Tibial artery (tissue), 4 donors: ENCODE measurements at places on chromosomes 7 and 10.

DNA sequence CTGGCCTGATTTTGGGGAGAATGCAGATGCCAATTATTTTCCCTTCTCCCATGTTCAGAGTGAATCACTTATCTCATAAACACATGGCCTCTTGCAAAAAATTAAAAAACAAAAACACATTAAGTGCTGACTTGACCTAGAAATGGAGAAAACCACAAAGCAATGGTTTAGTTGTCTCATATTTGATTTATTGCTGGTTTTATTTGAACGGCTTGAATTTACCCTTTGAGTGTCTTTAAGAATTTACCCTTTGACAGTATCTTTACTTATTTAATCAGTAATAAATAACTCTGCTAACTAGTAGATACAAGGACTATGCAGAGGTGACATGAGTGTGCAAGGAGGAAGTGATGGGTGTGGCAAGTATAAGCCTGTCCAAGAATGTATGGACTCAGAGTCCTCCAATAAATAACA, 68.1 kb upstream of the GSDME start:
- DNase-seq, result no peak

DNA sequence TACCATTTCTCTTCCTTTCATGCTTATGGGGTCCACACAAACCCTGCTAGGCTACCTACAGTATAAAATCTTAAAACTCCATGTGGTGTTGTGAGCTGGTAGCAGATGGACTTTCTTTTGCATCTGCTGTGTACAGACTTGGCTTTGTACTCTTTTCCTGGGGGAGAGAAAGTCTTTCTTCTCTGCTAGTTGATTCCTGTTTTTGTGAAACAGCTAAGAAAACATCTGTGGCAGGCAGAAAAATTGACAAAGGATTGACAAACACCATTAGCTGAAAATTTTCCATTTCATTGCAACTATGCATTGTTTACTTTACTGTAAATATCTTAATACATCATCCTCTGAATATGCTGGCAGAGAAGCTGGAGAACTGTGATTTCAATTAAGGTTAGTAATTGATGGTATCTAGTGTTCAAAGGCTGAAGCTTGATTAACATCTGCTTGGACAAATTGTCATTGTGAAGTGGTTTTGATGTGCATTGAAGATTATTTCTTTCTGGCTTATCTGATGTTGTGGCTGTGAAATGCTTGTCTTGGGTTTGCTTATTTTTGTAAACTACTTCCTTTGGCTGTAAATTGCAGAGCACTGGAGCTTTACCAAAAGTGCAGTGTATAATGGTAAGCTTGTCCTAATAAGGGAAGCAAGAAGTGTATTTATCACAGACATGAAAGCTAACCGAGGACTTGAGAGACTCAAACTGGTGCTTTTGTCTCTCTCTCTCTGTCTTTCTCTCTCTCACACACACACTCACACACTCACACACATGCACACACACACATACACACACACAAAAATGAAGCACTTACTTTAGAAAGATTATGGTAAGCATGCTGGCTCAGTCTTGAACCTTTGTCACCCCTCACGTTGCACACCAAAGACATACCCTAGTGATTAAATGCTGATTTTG, at the start of gene FOXP2:
FOXP2 (plus strand) TSS at position 660 of the 908 bp plus-strand sequence. CDS start 11,697 bp downstream, outside the sequence.
- no peak for DNase-seq

DNA sequence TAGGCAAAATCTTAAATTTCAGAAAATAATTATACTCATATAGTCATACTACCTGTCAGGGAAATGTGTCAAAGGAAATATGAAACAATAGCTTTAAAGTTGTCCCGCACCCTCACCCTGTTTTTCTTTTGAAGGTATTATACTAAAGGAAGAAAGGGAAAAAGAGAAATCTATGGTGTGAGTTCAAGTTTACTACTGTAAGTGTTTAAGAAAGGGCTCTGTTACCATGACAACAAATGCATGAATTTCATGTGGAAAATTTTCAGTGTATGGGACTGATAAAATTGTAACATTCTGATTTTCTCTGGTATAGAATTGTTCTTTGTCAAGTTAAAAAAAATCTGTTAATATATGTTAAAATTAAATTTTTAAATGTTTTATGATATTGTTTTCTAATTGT, 229.8 kb downstream of the ADK start:
- DNase-seq, result no peak

DNA sequence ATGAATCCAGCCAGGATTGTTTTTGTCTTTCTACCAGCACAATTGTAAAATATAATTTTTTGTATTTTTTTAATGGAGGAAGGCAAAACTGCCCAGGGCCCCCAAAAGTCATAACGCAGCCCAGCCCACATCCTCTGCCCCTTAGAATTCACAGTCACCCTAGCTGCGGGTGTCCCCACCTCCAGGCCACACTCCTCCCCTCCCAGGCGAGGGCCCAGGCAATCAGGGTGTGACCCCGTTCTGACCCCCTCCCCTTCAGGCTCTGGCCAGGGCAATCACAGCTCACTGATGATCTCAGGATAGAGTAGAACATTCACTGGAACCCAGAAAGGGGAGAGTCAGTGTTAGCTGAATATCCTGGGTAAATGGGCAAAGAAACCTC, 92.0 kb upstream of the MACROH2A2 start:
- DNase-seq, result no peak

DNA sequence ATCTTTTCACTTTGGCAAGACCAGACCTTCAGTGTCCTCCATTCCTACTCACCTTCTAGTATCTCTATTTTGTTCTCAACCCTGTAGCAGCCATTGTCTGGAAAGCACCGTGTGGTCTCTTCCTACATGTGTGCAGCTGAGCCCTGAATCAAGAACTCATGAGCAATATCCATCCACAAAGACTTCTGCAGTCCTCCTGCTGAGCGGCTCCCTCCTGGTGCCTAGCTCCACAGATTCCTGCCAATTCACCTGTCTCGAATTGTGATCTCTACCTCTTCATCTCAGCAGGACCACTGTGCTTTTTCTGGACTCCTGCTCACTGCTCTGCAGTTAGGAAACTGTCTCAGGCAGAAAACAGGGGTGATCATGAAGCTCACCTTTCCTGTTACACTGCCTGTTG, 118.8 kb downstream of the RELN start:
- DNase-seq, result no peak

- DNase-seq, result no peak
These were observed 34.4 kb upstream of the RSBN1L start for GRCh38 chr7:77661816-77662215.

DNA sequence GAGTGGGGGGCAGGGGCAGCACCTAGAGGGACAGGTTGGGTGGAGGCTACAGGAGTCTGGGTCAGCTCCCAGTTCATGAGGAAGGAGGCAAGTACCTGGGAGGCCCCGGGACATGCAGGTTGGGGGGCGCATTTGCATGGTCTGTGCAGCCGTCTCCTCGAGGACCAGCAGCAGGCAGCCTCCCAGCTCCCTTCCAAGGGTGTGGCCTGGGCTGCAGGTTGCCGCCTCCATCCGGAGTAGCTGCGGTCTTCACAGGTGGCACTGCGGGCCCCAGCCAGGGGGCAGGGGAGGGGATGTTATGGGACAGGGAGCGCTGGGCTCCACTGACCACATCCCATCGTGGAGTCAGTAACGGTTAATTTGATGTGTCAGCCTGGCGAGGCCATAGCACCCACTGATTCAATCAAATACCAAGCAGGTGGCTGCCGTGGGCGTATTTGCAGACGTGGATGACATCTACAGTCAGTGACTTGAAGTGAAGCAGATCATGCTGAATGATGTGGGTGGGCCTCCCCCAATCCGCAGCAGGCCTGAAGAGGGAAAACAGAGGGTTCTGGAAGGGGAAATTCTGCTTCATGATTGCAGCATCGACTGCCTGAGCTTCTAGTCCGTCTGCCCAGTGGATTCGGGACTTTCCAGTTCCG, 81.6 kb downstream of the PRKAG2 start:
- no peak for DNase-seq

DNA sequence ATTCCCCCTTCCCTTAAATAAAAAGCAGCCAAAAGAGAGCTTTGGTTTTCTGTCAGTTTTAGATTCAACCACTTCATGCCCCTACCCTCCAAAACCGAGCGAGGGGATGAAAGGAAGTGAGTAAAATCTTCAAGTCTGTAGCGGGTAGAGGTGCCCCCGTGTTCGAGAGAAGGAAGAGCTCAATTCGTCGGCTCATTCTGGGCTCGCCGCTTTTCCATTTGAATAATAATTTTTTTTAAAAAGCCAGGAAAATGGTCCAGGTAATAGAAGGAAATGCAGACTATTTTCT, 436.2 kb upstream of the GALNT17 start:
- DNase-seq, result no peak

GRCh38 chr10:113958631-113959382, 84.9 kb upstream of the ADRB1 start:
- peak; percentile 79 for DNase-seq

DNA sequence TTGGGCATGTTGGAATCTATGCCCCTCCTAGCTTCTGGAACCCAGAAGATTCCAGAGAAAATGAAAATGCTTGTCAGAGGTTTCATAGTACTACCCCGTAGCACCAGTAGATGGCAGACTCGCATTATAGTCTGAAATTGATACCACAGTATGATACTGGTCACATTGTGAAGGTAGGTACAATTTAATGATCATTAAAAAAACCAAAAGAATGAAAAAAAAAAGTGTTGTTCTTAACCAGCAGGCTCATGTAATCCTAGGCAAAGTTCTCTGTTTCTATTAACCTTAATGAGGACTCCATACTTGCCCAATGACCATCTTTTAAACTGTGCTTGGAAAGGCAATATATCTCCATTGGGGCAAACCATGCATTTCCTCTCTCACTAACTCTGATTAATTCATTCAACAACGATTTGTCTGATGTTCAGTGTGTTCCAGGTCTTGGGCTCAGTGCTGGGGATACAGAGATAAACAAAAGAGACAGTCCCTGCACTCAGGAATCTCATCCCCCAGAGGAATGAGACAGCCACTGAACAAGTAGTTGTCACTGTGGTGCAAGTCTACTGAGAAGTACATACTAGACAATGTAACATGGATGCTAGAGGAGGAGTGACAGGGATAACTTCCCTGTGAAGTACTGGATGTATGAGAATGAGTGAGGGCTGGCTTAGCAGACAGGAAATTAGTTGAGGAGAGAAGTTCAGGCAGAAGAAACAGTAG, 223.5 kb upstream of the PHYHIPL start:
- DNase-seq, result peak; percentile 70

- DNase-seq, result no peak
These were observed 662.9 kb downstream of the INHBA start for GRCh38 chr7:41039981-41040380.

- no peak for DNase-seq
These were observed 104.7 kb upstream of the RAB11FIP2 start for GRCh38 chr10:118151461-118151860.

DNA sequence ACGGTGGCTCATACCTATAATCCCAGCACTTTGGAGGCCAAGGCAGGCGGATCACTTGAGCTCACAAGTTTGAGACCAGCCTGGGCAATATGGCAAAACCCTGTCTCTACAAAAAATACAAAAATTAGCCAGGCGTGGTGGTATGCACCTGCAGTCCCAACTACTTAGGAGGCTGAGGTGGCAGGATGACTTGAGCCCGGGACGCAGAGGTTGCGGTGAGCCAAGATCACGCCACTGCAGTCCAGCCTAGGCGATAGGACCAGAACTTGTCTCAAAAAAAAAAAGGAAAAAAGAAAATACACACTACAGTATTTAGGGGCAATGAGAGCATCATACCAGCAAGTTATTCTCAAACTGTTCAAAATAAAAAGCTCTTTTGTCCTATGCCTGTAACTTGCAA, 59.5 kb downstream of the ABI1 start:
- DNase-seq, result no peak

GRCh38 chr10:30940256-30940655, 91.4 kb downstream of the ZNF438 start:
- DNase-seq, result no peak

- no peak for DNase-seq
These were observed 19.2 kb upstream of the IKZF1 start for GRCh38 chr7:50285269-50285668.

DNA sequence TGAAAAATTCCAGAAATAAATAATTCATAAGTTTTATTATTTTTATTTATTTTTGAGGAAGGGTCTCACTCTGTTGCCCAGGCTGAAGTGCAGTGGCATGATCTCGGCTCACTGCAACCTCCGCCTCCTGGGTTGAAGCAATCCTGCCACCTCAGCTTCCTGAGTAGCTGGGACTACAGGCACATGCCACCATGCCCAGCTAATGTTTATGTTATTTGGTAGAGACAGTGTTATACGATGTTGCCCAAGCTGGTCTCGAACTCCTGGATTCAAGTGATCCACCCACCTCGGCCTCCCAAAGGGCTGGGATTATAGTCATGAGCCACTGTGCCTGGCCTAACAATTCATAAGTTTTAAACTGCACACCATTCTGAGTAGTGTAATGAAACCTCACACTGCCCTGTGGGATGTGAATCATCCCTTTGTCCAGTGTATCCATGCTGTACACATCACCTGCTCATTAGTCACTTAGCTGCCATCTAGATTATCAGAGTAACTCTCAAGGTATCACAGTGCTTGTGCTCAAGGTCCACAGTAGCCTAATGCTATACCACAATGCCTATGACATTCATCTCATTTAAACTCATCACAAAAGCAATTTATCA, 17.9 kb downstream of the RTKN2 start:
- no peak for DNase-seq

DNA sequence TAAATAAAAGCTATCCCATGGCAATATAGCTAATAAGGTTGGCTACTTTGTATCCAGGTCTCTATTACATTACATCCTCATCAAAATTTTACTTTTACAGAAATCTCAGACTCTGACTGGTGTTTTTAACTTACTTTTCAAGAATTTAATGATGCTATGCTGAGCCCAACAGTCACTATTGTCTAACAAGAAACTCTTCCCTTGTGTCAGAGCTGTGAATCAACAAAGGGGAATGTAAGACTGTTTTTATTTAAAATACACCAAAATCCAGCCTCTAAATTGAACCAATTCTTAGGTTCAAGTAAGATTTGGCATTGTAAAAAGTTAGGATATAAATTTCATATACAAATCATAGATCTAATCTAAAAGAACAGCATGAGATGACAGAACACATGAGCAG, 7.0 kb downstream of the RTKN2 start:
- no peak for DNase-seq

DNA sequence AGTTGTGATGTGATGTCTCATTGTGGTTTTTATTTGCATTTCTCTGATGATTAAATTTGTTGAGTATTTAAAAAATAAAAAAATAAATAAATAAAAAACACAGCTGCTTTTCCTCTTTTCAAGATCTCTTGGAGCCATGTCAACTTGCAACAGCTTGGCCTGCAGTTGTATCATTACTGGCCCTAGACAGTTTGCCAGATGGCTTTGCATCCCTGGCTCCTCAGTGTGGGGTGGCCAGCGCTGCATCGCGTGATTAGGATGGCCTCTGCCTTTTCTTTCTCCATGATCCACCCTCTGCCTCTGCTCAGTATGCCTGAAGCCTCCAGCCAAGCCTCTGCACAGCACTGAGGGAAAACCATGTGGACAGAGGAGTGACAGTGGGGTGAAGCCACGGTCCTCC, 96.8 kb downstream of the PPP1R3C start:
- DNase-seq, result peak; percentile 58
